ENCODE measurements at places on chromosomes 7 and 10.

DNA sequence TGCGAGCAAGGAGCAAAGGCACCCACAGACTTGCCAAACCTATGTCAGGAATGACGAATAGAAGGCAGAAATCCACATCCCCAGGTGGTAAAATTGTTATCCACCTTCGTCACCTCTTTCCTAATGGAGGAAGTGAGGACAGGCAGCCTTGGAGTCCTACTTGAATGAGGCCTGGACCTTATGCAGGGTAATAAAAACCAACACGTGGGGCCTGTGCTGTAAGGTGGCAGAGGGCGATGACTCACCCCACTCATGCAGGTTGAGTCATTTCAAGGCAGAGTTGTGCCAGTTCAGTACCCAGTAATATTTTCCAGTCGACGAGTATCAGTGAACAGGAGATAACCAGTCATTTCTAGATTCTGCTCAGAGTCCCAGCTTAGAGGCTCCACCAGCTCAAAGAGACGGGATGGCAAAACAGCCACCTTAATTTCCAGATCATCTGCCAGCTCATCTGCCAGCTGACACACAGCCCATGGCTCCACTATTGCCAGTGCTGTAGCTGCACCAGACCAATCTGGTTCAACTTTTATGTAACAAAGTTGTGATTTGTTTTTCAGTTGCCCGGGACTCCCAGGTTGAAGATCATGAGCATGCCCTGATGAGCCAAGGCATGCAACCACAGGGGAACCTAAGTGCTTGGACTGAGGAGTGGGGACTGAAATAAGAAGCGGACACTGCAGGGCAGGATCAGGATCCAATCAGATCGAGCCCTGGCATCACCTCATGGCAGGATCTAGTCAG lies 176.2 kb upstream of the ITGB1 start:
- DNase-seq = peak; percentile 49

- DNase-seq = no peak
Observed at GRCh38 chr7:128025380-128025779, 5.9 kb downstream of the LRRC4 start.

GRCh38 chr7:127582361-127582760 lies 3.0 kb downstream of the GCC1 start:
- DNase-seq = no peak

- no peak for DNase-seq
Observed at GRCh38 chr10:96529634-96530279, 16.0 kb upstream of the TLL2 start.

DNA sequence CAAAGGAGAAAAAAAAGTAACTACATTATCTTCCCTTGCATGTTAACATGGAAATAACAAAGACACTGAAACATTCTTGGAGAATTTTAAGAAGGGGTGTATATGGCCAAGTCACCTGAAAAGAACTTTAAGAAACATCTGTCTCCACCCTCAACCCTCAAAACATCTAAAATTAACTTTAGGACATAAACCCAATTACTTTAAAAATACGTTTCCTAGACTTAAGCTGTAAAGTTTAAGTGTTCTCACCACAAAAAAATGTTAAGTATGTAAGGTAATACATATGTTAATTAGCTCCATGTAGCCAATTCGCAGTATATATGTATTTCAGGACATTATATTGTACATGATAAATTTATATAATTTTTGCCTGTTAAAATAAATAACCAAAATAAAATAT lies 71.1 kb upstream of the GLCCI1 start:
- no peak for DNase-seq

DNA sequence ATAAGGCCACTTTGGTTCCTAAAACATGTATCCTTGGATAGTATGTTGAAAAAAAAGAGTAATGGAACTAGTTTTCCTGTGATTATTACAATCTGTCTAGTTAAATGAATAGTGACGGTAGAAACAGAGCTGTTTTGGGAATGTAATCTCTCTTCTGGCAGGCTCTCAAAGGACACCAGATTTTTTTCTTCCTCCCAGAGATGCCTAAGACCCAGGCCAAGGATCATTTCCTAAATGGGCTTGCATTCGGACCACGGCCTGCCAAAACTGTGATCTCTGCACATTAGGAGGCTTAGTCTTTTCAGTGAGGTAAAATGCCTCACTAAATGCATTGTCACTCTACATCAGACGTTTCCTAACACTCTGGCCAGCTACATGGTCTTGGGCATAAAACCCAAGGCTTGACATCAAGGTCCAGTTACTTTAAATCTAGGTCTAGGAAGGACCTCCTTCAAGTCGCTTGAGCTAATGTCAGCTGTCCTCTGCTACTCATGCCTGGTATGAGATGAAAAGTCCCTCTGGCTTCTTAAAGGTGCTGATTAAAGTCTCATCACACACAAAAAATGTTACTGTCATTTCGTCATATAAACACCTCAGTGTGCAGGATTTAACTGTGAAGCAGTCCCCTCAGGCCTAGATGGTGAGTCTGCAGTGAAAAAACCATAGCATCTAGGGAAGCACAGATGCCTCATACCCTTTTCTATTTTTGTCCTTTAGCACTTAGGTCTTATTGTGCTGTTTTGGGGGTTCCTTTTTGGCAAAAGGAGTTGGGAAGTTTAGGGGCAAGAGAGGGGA lies 47.7 kb downstream of the DLD start:
- DNase-seq = no peak

DNA sequence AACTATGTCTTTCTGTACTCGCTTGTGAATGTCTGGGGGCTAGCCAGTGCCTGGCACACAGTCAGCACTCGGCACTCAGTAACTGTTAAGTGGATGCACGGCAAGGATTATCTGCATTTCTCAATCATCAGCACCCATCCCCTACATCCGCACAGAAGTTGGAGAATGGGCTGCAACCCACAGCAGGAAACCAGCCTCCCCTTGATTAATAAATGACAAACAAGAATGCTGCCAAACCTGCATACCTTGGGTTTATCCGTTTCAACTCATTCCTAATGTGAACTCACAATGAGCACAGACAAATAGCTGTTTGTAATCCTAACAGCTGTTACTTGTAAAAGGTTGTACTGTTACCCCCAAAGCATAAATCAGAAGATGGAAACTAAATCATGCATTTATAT lies 28.9 kb downstream of the PPP1R3C start:
- no peak for DNase-seq

- no peak for DNase-seq
Observed at GRCh38 chr10:130555411-130555750, 419.2 kb downstream of the GLRX3 start.

GRCh38 chr7:129649128-129649690 lies 37.7 kb downstream of the NRF1 start:
- DNase-seq = no peak

DNA sequence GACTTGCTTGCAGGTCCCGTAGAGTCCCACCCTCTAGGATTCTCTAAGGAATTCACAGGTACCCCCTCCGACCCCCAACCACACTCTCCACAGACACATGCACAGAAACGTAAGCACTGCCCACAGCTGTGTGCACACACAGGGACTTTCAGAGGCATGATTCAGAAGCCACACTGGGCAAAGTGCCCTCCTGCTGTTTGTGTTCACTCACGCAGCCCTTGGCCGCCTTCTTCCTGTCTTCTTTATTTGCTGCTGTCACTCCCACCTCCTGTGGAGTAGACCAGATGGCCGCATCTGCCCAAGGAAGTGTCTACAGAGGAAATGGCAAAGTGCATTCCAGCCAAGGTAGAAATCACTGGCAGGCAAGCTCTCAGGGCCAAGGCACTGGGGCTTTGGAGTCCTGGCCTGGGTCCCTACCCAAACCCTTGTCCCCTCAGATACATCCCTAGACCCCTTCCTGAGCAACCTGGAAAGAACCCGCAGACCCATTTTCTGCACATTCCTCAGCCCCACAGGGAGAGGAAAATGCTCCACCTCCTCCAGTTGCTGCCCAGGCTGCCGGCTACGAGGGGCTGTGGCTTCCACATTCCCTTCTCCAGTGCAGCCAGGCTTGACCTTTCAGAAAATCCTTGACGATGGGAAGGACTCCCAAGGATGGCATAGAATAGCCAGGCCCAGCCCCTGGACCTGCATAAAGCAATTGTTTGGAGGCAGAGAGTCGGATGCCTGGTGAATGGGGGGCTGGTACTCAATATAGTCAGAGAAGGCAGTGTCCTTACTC lies 21.6 kb upstream of the GIMAP8 start:
- peak; percentile 82 for DNase-seq

DNA sequence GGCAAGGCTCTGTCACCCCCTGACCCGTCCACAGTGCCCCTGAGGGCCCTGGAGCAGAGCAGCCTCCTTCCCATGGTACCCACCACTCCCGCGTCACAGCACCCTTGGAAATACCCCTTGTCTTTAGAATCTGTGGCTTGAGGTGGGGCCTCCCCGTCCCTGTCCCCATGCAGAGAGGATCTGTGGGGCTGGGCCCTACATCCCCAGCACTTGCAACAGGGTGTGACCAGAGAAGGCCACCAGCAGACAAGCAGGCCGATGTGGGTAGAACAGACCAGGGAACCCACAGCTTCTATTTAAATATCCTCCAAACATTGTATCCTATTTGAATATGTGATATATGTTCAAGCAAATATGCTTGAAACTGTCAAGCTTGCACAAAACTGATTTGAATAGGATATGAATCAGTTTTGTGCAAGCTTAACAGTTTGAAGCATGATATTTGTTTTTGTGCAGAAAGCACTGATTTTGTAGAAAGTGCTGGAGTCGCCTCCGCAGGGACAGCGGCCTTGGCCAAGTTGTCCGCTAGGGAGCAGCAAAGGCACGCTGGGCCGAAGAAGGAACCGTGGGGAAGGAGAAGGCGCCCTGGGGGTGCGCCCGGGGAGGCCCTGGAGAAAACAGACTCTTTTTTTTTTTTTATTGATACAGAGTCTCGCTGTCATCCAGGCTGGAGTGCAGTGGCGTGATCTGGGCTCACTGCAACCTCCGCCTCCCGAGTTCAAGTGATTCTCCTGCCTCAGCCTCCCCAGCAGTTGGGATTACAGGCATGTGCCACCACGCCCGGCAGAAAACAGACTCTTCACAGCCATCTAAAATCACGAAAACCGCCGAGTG lies 2.2 kb downstream of the CFAP46 start:
- peak; percentile 86 for DNase-seq

GRCh38 chr10:124509880-124510632 lies 48.4 kb downstream of the LHPP start:
- no peak for DNase-seq

- no peak for DNase-seq
Observed at GRCh38 chr7:148337246-148337965, 253.2 kb upstream of the C7orf33 start.

Data from AG08396 (cell line).